Activated naive CD4-positive, alpha-beta T cell treated with anti-CD3 and anti-CD28 coated beads, Interleukin-2, amount 10 ng/mL, durations not matched to agents 5 hours and 36 hours (primary cell): ENCODE measurements at places on chromosomes 13 and 19. TPM values are rescaled to one million over a fixed set of nuclear protein-coding genes. Genes with fewer than 3 reads are reported as not detected.

Gene FPR1
- not detected for total RNA-seq

Gene DAND5
- total RNA-seq = 0.25 TPM

Gene NAPSA
- total RNA-seq = 4.5 TPM

Gene SLC6A16
- total RNA-seq = 5.3 TPM
